ENCODE measurements at places on chromosomes 4 and X.

DNA sequence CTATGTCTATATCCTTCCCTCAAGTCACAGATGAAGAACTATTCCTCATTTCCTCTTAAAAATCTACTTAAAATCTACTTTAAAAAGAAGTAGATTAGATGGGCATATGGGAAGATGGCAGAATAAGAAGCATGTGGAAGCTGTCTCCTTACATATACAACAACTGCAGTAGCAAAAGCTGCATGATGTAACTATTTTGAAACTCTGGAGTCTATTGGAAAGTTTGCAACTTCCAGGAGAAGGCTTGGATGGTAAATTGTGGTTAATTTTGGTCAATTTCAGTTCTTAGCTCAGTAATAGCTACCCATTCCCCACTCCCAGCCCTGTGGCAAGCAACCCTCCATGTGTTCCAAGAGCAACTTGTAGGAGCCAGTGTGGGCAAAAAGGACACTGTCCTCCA is 36.9 kb downstream of the MORC4 start:
- DNase-seq: no peak

DNA sequence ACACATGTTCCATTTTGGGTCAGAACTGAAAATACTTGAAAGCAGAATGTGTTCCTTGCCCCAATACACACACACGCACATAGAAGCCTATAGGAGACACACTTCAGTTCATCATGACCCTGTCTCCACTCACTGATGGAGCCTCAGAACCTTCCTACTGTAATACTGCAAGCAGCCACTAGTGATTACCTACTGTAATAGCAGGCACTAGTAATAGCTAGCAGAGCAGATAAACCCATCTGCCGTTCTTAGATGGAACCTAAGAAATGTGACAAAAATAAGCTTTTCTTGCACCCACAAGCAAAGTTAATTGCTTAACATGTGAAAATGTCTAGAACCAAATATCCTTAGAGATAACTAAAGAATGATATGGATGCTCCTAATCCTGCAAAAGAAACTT is 13.6 kb downstream of the AMTN start:
- DNase-seq: no peak

- DNase-seq: no peak
Observed at GRCh38 chrX:104668550-104668949, 102.6 kb downstream of the IL1RAPL2 start.

DNA sequence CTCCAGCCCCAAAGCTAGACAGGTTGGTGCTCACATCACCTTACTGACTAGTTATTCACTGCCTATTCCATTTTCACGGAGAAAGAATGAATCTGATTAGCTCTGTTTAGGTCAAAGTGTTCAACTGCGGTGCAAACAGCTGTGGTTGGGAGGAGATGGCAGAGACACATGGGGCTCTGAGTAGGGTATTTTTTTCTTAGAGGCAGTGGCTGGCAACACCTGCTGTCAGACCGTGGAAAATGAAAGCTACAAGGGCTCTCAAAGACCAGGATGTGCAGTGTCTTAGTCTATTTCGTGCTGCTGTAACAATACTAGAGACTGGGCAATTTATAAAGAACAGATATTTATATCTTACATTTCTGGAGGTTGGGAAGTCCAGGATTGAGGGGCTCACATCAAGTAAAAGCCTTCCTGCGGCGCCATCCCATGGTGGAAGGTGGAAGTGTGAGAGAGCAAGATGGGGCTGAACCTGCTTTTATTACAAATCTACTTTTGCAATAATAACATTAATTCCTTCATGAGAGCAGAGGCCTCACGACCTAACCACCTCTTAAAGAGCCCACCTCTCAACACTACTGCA is 10.6 kb downstream of the NYX start:
- no peak for DNase-seq

DNA sequence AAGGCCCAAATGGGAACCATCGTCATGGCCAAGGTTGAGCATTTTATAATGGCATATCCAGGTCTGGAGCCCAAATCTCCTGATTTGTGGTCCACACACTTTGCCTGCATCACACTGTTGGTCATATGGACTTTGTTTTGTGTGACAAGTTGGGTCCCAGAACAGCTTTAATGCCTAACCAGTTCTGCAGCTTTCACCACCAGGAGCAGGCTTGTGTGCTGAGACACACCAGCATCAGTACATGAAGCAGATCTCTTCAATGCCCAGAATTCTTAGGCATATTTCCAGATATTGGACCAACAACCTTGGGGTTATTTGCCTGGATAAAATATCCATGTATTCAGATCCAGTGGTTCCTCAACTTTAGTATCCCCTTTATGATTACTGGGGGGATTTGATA is 371.3 kb downstream of the FBXW7 start:
- no peak for DNase-seq

DNA sequence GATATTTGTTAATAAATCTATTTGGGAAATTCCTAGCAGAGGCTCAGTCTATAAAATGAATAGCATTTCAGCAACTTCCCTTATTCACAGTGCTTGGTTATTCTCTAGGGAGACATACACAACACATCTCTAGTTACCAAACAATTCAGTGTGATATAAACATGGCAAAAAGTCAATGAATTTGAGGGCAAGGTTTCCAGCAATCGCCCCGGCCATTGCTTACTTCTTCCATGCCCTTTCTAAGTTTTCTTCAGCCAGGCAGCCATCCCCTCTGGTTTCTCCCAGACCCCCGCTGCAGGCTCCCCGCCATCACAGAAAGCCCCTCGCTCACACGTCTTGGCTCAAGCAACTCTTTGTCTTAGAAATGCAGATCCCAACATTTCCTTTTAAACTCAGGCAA is 4.4 kb downstream of the TLR7 start:
- DNase-seq: no peak

DNA sequence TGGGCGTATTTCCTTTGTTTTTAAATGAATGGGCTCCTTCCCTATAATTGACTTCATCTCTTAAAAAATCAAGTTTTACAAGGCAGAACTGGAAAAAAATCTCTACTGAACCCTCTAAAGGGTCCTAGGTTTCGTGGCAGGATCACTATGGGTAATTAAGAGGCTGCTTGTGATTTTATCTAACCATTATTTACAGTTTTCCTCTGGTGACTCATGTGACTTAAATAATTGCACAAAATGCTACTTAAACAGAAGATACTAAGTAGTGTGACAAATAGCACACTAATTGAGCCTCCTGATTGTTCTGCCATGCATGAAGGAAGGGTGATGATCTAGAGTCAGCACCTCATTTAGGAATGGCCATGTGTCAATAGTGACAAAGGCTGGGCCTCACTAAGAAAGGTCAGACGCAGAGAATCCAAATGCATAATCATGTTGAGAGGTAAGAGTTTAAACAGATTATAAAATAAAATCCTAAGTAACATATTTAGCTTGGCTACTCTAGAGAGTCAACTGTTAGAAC is 35.5 kb downstream of the OFD1 start:
- DNase-seq: no peak

GRCh38 chr4:127450276-127450675 is 182.5 kb upstream of the INTU start:
- no peak for DNase-seq

DNA sequence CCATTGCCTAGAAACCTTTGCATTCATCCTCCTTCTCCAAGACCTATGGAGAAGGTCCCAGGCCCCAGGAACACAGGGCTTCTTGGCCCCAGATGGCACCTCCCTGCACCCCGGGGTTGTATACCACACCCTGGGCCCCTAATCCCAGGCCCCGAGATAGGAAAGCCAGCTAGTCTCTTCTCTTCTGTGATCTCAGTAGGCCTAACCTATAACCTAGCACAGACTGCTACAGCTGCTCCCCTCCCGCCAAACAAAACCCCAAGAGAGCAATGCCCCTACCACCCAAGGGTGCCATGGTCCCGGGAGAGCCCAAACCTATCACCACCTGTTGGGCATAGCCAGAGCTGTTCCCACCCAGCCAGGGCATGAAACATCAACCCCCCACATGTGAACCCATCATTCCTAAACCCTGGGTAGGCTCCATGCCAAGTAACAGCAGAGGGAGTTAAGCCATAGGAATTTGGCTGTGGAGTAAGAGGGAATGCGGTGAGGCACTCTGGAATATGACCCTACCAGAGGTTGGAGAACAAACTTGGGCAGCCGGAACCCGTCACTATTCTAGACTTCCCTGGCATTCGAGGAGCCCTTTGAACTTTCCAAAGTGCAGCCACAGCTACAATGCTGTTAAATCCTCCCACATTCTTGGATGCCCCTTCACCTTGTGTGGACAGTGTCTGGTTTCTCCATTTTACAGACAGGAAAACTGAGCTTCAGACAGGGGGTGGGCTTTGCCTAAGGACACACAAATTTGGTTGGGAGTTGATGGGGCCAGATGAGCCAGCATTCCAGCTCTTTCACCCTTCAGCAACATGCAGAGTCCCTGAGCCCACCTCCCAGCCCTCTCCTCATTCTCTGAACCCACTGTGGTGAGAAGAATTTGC is 10.9 kb upstream of the SASH3 start:
- no peak for DNase-seq

GRCh38 chr4:84699001-84699671 is 116.2 kb downstream of the CDS1 start:
- DNase-seq: no peak

DNA sequence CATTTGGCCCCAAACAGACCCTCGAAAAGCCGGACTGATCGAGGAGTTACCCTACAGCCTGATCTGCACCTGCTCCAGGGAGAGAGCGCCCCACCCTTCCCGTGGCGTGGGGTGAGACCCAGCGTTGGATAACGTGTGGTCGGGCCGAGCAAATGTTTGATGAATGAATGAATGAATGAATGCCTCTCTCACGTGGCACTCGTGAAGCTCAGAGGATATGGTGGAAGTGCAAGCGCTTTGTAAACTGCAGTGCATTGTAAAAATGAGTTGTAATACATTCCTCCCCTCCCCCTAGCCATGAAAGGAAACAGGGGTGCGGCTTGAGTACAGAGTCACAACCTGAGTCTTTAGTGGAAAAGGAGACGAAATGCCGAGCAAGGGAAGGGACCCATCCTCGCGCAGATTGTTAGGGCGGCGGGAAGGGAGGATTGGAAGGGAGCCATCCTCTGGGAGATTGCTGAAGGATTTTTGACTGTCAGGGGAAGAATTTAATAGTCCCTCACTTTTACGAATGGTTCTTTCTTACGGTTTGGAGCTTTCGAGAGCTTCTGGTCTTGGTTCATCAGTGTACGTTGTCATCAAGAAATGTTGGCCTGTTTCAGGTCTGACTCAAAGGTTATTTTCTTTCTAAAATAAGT is 772 bp upstream of the FBXW7 start:
- DNase-seq: no peak

GRCh38 chrX:111519215-111519614 is 7.8 kb downstream of the SERTM2 start:
- no peak for DNase-seq

DNA sequence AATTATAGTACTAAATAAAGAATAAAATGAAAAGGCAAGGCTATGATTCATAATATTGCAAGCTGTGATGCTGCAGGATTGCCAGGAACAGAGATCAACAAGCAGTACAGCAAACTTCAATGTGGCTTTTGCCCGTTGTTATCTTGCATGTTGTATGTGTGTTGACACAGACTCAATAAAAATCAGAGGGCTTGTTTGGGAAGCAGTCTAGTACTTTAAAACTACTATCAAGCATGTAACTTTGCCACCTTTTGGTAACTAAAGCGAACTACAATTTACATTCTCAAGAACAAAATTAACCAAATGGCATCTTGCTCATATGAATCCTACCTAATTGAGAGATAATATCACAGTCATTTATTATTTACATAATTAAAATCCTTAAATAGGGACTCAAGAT is 79.8 kb upstream of the GPM6A start:
- no peak for DNase-seq

DNA sequence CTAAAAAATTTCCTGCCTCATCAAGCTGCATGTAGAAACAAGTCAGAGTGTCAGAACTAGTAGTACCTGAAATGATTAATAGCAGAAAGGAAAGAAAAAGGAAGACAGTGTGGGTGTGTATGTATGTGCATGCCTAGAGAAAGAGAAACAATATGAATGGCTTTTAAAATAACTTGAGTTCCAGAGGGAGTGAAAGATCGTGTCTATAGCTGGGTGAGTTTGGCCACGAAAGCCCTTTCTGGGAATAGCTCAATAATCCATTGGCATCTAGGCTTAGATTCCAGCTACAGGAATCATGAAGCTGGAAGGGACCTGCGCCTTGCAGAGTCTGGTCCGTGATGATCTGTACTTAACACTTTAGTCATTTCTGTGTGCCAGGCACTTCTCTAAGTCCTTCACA is 195.6 kb downstream of the RAPGEF2 start:
- no peak for DNase-seq

DNA sequence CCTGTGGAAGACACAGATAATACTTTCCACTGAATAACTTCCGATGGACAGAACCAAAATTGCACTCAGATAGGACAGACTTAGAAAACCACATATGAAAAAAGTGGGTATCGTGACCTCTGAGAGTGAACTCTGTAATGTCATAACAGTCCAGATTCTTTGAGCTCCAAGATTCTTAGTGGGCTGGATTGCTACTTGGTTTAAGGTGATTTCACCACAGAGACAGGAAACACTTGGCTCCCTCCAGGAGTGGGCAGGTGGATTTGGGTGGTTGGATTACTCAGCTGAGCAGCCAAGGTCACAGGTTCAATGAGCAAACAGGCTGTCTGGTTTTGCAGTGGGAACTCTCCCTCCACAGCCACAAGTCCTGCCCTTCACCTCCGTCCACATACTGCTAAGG is 126.0 kb downstream of the AFAP1 start:
- no peak for DNase-seq

- DNase-seq: no peak
Observed at GRCh38 chrX:10158279-10159144, 1.7 kb downstream of the CLCN4 start.

DNA sequence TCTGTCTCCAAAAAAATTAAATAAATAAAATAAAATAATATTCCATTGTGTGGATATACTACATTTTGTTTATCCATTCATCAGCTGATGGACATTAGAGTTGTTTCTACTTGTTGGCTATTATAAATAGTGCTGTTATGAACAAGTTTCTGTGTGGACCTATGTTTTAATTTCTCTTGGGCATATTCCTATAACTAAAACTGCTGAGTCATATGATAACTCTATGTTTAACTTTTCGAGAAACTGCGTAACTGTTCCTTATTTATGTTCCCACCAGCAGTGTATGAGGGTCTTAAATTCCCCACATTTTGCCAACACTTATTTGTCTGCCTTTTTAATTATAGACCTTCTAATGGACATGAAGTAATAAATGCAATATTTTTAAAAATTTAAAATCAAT is 369.5 kb downstream of the CHIC1 start:
- DNase-seq: no peak

GRCh38 chrX:53080628-53081580 is 1.3 kb upstream of the TSPYL2 start:
- no peak for DNase-seq

GRCh38 chrX:10769696-10770619 is 149.6 kb upstream of the MID1 start:
- DNase-seq: no peak

GRCh38 chr4:123024710-123025109 is 102.3 kb upstream of the NUDT6 start:
- DNase-seq: no peak

Data from activated CD4-positive, alpha-beta T cell treated with anti-CD3 and anti-CD28 coated beads for 24 hours (primary cell).